ENCODE measurements at places on chromosomes 4 and X. TPM values are rescaled to one million over a fixed set of nuclear protein-coding genes. Genes with fewer than 3 reads are reported as not detected.

DNA sequence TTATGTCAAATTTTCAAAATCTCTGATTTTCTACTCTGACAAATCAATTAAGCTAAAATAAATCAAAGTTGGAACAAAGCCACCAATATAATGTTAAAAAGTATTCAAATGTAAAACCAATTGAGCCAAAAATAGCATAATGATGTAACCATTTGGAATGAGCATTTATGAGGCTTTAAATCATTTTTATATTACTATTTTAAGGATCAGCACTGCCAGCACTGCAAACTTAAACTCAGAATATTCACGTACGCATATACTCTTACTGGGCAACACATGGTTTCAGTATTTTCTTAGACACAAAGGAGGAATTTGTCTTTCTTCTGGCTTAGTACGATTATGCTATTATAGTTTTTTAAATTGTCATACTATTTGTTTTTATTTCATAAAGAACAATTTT is 52.2 kb downstream of the AFAP1 start:
- no peak overlapping the region for H3K4me3 ChIP-seq
- H3K4me1 ChIP-seq = peaks cover 45% of the 10 kb centered on the region
- DNase-seq = no peak

GRCh38 chr4:106615961-106616360 is 247.4 kb upstream of the GIMD1 start:
- H3K27ac ChIP-seq = no peak overlapping the region
- no peak overlapping the region for H3K4me3 ChIP-seq
- no peak for DNase-seq
- no peaks in the 10 kb centered on the region for H3K27me3 ChIP-seq
- no peaks in the 10 kb centered on the region for H3K36me3 ChIP-seq
- peaks cover 19% of the 10 kb centered on the region for H3K4me1 ChIP-seq

GRCh38 chr4:163558539-163559044 is 64.1 kb downstream of the TMA16 start:
- no peaks in the 10 kb centered on the region for H3K36me3 ChIP-seq
- peaks cover 12% of the 10 kb centered on the region for H3K27me3 ChIP-seq
- no peaks in the 10 kb centered on the region for H3K4me1 ChIP-seq
- no peak overlapping the region for H3K4me3 ChIP-seq
- no peak for DNase-seq

DNA sequence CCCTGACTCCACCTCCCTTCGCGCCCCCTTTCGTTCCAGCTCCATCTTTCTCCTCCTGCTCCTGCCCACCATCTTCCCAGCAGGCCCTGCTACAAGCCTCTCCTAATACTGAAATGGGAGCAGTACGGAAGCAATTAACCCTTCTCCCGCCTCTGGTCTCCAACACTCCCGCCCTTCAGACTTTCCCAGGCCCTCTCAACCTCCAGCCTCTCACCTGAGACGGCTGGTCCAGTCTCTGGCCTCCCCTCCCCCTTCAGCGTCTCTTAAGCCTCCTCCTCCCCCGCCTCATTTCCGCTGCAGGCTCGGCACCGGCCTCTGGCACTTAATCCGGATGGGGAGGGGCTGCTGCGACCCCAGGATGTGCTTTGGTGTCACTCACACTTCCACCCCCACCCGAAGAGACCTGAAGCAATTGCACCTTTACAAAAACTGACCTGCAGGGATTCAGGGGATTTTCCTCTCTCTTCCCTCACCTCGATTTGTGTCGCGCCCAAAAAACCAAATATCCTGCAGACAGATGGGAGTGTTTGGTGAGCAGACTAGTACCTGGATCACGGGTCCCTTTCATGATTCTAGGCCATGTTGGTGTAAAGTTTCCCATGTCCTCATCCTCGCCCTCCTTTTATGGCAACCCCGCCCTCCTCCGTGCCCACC is 657 bp downstream of the TCEAL8 start:
- peak overlapping the region; percentile 95 for H3K4me3 ChIP-seq
- peaks cover 14% of the 10 kb centered on the region for H3K4me1 ChIP-seq
- DNase-seq = no peak
- H3K36me3 ChIP-seq = peaks cover 17% of the 10 kb centered on the region
- no peaks in the 10 kb centered on the region for H3K27me3 ChIP-seq
- H3K27ac ChIP-seq = peak overlapping the region; percentile 97

JAKMIP1 gene
- 0.89 TPM for total RNA-seq

MCTS1 gene
- 43.7 TPM for total RNA-seq

KCNIP4 gene
- 6.2 TPM for total RNA-seq

Data from type B pancreatic cell (in vitro differentiated cells).